ENCODE measurements at places on chromosomes 2 and 18.
A peak's percentile ranks its signal among the peaks of the same experiment; 100 is the strongest.

DNA sequence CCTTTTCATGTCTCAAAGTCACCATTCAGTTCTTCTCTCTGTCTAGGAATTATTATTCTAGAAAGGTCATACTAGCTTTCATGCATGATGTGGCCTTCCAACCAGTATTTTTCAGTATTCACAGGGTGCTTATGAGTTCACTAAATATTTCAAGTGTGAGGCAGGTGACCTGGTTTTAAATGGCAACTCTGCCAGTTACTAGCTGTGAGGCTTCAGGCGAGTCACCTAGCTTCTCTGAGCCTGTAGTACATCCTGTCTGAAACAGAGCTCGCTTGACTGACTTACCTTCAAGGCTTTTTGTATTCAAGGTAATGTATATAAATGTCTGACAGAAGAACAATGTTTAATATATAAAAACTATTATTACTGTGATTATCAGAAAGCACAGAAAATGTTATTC lies 19.4 kb upstream of the ACVR1 start:
- DNase-seq = peak; percentile 45

DNA sequence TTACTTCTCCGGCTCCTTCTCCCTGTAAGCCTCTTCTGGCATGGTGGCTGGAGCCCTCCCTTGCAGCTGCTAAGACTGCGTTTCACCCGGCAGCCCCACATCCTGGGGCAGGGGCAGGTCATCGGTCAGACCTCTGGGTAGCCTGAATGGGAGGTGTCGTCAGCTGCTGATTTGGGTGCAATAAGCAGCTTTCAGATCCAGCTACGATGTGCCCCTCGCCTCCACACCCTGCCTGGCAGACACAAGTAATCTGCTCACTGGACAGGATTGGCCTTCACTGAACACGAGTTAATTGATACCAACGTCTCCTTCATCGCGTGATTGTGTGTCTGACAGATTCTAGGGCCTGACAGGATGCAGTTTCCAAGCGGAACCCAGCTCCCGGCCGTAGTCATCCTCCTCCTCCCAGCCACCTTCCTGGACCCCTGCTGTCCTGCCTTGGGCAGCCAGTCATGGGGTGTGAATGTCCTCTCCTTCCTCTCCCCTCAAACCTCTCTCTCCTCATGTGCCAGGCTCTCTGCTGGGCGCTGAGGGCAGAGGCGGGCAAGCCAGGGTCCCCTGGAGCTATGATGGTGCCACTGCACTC lies 18.9 kb upstream of the PDIA6 start:
- DNase-seq = no peak

DNA sequence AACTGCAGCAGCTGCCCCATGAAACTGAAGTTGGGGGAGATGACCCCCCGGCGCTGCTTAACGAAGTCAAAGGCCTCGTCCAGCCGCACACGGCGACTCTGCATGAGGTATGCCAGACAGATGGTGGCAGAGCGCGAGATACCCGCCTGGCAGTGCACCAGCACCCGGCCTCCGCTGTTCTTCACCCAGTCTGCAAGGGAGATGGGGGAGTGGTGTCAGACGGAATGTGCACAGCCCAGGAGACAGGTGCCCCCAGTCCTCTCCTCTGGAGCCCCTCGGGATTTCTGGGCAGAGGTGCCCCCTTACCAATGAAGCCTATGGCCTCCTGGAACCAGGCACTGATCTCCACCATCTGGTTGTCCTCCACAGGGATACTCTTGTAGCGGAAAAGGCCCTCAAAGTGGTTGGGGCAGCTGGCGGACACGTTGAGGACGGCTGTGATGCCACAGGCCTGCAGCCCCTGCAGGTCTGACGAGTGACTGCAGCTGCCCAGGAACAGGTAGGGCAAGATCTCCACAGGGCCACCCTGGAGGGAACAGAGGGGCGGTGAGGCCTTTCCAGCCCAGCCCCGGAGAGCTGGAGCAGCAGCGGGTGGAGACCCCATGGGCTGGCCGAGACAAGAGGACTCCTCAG lies 1.3 kb downstream of the DUSP2 start:
- DNase-seq = peak; percentile 61

GRCh38 chr18:58335223-58335622 lies 291.2 kb downstream of the NEDD4L start:
- DNase-seq = no peak

GRCh38 chr2:174120346-174120745 lies 128.0 kb downstream of the OLA1 start:
- DNase-seq = peak; percentile 68

DNA sequence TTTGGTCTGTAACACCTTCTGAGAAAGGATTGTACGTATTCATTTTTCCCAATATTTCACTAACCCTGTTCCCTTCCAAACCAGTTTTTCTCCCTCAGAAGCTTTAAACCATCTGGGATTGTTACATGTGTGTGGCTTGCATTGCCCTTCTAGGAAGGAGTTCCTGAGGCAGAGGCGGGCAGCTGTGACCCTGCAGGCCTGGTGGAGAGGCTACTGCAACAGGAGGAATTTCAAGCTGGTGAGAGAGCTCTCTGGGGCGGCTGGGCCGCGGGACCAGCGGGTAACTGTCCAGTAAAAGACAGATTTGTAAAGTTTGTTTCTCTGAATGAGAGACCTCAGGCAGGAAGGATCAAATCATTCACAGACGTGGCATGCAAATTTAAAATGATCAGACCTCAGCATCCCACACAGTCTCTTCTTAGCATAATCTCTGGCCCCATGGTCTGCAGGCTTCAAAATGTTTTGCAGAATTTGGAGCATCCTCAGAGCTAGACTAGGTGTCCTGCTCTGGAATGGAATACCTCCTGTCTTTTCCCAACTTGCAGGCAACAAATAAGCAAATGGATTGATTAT lies 40.2 kb upstream of the GPR17 start:
- DNase-seq = no peak

- no peak for DNase-seq
These were observed 298.4 kb upstream of the ZNF521 start for GRCh38 chr18:25650201-25650941.

DNA sequence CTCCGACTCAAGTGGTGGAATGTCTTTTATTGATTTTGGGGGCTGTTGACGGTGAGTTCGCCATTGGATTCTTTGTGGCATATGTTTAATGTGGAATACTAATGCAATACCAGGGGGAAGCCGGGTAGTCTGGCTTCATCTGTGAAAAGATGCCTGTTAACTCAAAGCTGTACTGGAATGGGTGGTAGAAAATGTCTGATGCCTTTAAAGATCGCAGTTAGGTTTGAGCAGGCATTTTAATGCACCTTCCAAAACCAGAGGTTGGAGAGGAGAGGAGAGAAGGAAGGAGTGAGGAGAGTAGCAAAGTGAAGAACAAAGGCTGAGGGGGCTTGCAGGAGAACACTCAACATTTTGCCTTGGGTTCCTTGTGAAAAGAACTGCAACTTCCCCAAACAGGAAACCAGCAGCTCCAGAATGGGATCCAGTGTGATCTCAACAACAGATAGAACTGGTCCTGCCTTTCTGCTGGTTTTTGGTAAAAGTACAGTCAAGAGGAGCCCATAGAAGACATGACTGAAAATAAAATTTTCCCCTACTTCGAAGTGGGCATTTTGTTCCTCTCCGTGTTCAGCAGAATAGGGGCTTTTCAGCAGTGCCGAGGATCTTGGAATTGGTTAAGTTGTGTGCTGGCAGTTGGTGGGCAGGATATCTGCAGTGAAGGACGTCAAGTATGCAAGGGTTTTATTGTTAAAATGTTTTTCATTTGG lies 1.5 kb downstream of the ZNF532 start:
- DNase-seq = no peak

GRCh38 chr2:190402986-190403603 lies 5.1 kb upstream of the MFSD6 start:
- no peak for DNase-seq

GRCh38 chr2:36477746-36478145 lies 120.2 kb downstream of the FEZ2 start:
- DNase-seq = no peak

DNA sequence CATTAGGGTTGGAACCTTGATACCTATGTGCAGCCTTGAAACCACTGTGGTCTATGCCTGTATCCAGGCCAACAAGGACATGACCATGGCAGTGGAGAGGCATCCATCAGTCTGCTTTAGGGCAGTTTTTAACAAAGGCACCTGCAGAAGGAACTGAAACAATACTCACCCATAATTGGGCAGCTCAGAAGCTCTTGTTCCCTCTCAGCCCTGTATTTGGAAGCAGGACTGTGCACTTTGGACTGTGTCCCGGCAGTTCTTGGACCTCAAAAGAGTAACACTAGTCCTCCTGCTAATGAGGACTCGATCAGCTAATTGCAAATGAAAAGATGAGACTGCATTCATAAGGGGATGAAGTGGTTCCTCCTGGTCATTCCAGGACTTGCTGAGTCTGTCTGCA lies 500.2 kb upstream of the TNP1 start:
- no peak for DNase-seq

- no peak for DNase-seq
These were observed 46.3 kb downstream of the PSD4 start for GRCh38 chr2:113219889-113220641.

GRCh38 chr2:54871457-54872107 lies 148.1 kb downstream of the EML6 start:
- DNase-seq = no peak

DNA sequence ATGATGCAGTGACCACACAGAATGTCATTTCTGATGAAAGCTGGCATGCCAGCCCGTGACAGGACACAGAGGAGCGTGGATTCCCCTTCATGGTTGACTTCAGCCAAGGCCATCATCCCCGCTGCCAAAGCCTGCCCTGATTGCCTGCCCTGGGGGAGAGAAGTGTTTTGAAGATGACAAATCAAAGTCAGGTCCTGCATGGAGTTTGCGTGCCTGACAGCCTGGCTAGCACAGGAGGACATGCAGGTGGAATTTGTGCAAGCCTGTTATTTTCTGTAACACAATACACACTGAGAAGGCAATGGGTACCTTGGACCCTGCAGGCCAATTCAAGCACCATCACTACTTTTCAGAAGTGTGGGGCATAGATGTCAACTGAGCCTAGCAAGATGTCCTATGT lies 5.4 kb upstream of the IL1R2 start:
- no peak for DNase-seq

DNA sequence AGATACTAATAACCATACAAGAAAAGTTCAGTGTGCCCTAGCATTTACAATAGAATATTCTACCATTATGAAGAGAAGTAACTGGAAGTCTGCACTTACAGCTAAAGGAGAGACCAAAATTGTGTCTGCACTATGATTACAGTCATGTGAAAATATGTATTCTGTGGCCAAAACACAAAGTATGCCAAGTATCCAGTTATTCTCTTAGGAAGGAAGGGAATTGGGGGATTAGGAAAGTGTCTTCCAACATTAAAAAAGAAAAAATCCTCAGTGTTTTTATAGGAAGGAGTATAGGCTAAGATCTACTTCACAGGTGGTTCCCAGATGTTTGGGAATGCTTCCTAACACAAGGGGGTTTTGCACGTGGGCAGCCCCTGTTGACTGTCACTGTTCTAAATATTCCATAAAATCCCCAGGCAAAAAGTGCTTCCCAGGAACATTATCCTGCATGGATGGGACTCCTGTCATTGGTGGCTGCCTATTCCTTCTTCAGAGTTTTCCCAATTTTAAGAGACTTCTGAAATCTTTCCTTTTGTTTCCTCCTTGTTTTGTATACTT lies 180.2 kb upstream of the KLHL29 start:
- DNase-seq = no peak

- DNase-seq = no peak
These were observed 137.3 kb upstream of the PID1 start for GRCh38 chr2:229408356-229408755.

DNA sequence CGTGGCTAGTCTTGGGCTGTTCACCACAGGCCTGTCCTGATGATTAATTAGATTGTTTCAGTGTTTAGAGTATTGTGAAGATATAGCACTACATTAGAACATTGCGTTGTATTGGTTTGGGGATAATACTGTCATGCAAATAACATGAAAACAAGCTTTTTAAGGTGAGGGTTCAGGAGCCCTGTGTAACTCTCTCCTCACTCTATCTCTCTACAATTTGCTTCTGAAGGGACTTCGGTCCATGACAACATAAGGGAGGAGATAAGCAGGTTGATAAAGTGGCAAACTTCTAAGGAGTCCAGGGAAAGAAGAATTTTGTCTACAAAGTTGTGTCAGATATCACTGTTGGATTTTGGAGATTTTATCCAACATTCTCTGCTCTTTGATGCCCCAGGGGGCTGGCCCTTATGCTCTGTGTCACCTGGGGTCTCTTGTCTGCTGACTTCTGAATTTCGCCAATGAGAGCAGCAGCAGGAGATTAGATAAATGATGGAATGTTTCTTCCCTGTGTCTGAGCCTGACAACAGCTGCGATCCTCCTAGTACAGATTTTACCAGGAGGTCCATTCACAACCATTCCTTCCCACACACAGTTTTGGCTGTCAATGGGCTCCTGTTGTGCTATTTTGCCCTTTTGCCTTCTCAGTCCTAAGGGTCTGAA lies 3.3 kb downstream of the TNP1 start:
- no peak for DNase-seq

DNA sequence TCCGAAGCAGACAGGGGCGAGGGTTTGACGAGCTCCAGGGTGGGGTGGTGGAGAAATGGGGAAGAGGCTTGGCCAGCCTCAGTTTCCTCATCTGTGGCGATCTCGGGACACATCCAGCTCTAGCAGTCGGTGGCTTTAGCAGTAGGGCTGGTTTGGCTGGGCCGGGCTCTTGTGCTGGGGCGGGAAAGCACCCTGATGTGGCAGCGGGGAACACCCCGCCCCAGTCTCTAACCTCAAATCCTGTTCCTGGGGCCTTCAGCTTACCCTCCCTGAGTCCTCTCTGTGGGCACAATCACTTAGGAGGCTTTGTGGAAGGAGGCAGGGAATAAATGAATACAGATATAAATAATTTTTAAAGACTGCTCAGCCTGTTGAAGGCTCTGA lies 26.5 kb upstream of the MCFD2 start:
- peak; percentile 81 for DNase-seq

DNA sequence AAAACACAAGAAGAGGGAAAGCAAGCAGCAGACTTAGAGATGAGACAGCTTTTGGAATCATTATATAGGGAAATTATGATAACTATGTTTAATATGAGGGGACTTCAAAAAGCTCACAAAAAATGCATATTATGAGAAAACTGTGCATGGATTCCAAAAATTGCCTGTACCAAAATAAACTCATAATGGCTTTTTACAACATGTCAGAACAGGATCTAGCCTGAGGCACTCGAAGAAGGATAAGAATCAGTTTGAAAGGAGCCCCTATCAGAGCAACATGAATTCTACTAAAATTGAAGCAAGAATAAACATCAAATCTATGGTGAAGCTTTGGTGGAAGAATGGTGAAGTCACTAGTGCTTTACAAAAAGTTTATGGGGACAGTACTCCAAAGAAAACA lies 187.4 kb downstream of the RDH14 start:
- DNase-seq = no peak
